ENCODE measurements at places on chromosomes 11 and 22.

DNA sequence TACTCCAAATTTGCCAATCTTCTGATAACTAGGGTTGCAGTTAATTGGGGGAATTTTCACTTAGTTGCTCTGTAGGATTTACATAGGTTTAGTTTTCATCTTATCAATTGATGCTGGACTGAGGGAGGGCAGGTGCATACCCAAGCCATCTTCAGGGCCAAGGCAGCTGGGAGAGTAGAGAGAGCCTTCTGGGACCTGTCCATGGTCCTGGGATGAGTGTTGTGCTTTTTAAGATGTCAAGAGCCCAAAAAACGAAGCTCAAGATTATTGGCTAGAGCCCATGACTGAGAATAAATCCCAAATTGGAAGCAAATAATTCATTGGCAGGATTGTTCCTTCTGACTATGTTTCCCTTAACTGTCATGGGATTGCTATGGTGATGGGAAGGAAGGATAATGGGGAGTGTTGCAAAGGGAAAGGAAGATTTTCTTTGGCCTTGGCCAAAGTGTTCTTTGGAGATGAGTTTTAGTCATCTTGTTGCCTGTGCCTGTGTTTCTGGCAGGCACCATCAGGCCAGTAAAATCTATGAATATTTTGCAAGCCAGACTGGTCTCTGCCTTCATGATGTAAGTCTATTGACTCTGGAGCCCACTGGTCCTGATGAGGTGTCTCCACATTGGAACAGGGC lies 4.5 kb downstream of the SLC22A6 start:
- no peak for DNase-seq

DNA sequence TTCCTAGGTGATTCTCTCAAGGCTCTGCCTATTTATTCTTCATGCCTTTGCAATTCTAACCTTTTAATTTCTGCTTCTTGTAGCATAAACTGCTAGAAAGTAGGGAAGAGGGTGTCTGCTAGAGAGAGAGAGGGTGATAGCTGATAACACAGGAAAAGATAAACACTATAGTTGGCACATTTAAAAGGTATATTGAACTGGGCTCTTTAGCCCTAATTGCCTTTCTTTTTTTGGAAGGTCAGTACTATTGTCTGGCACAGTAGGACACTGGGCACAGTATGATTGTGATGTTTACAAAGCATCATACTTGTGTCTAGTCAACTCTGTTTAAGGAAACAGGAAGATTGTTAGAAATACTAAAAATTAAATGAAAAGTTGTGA lies 33.3 kb downstream of the TEAD1 start:
- peak; percentile 81 for DNase-seq

- no peak for DNase-seq
These were observed 67.0 kb upstream of the TBCEL start for GRCh38 chr11:120956710-120957495.

DNA sequence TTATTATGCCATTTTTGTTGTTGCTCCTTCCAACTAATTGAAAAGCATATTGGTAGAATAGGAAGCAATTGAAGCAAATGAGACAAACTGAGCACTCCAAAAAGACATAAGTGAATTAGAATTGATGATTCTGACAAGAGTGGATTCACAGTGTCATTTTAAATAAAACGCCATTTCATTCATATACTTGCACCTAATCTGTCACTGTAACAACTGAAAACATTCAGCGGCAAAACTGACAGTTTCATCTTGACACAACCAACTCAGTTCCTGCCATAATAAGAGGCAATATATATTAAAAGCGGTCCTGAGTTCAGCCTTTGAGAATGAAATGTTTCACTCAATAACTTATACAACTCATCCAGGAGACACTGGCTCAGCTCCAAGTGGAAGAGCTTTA lies 306.8 kb downstream of the CNTN5 start:
- no peak for DNase-seq

GRCh38 chr11:100932474-100933100 lies 197.0 kb downstream of the PGR start:
- DNase-seq, result peak; percentile 45

GRCh38 chr11:61325649-61326414 lies 7.1 kb downstream of the DDB1 start:
- no peak for DNase-seq

DNA sequence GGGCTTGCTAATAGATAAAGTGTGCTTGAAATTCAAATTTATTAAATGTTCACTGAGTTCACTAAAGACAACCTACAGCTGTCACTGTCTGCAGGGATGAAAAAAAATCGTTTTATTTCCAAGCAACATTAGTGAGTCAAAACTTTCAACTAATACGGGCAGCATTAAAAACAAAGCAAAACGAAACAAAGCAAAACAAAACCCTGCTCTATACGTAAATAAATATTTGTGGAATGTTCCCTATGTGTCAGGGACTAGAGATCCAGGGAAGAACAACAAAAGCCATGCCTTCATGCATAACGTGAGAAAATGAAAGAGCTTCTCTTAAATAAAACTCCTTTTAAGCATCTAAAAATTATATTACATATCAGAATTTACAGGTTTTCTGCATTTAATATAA lies 553 bp downstream of the NAALAD2 start:
- DNase-seq, result no peak

DNA sequence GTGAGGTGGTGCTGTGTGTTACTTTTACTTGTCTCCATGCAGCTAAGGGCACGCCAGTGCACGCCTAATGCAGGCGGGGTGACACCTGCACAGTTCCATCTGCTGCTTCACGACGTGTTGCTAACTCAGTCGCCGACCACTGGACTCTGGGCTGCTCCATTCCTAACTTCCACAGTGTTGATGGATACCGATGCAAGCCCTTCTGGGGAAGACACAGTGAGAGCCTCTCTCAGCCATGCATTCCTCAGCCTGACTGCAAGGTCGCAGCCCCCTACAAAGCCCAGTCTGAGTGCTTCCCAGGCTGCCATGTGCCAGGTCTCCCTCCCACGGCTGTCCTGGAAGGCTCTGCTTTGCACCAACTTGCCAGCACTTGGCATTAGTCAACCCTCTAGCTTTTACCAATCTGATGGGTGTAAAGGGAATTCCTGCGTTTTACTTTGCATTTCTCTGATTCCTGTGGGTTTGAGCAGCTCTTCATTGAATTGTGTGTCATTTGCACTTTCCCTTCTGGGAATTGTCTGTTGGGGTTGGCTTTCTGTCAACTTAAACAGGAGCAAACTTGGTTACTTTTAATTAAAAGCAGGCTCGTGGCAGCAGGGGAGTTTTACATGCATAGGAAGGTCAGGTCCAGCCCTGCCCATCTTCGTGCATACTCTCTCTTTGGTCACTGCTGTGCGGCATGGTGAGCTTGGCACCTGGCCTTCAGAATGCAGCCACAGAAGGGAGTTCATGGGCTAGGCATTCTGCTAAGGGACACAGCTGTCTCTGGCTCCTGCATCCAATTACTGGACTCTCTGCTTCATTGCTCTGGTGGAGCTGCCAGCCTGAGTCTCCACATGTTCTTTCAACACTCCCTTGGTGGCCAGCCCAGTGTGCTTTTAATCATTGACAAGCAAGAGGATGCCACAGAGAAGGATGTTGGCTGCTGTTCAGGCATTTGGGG lies 34.6 kb upstream of the SHANK2 start:
- peak; percentile 31 for DNase-seq

- no peak for DNase-seq
These were observed 41.7 kb downstream of the KIAA1671 start for GRCh38 chr22:24994070-24994763.

GRCh38 chr11:112968941-112969713 lies 7.9 kb downstream of the NCAM1 start:
- no peak for DNase-seq

GRCh38 chr11:28618416-28618815 lies 510.2 kb downstream of the METTL15 start:
- DNase-seq, result no peak

GRCh38 chr22:44111562-44112155 lies 69.1 kb upstream of the PARVG start:
- DNase-seq, result no peak

DNA sequence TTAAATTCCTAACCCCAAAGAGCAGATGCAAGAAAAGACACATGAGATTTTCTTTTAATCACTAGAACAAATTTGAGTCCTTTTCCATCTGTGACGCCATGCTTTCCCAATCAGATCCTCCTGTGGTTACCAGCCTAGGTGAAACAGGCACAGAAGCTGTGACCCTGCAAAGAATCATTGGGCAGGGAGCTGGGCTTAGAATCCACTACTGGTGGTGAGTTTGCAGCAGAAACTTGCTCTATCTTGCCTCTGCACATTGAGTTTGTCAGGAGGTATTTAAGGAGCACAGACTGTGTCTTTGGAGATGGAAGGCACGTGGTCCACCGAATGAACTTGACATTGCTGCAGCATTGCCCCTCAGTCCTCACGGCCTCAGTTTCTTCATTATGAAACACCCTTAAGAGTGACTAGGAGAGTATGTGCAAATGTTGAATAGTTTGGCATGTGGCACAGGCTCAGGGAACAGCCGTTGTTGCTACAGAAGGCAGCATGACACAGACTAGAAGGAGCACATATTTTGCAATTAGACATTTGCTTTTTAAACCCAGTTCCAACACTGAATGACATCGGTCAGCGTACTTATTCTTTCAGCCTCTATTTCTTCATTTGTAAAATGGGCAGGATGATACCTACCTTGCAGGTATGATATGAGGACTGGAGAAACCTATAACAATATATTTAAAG lies 127.6 kb downstream of the DBX1 start:
- DNase-seq, result no peak

GRCh38 chr11:19077965-19078364 lies 17.4 kb upstream of the MRGPRX2 start:
- DNase-seq, result no peak

GRCh38 chr22:37169947-37170688 lies 17.9 kb downstream of the C1QTNF6 start:
- DNase-seq, result no peak

- DNase-seq, result no peak
These were observed 342.3 kb downstream of the LARGE1 start for GRCh38 chr22:33577862-33578411.

GRCh38 chr11:70387564-70387963 lies 10.8 kb upstream of the CTTN start:
- no peak for DNase-seq

GRCh38 chr11:97979741-97980140 lies 1041.0 kb upstream of the CNTN5 start:
- DNase-seq, result no peak

DNA sequence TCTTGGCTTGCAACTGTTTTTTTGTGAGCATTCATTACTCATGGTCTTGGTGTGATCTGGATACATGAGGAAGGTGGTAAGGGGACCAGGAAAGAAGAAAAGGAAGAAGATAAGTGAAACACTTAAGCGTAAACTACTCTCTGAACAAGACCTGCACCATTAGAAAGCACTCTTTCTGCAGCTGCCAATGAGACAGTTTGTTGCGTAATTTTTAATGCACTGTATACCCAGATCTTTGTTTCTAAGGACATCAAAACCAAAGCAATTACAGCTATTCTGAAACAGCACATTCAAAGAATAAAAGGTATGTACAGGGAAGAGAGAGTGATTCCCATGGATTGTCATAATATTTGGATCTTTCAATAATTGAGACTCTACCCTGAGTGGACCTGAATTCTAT lies 147.4 kb downstream of the BLID start:
- DNase-seq, result no peak

DNA sequence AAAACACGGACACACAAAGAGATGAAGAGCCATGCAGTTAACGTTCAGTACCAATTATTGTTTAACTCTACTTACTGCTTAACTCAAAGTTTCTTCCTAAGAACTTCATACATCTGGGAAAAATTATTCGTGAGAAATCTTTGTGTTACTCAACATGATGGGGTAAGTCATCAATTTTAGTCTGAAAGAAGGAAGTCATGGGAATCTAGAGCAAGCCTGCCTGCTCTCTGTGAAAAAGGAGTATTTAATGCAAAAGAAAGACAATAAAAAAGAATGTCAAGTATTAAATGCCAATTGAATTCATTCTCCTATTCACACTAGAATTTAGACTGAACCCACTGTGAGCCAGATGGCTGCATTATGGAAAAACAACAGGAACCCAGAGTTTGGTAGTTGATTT lies 16.0 kb downstream of the TMEM123 start:
- no peak for DNase-seq

DNA sequence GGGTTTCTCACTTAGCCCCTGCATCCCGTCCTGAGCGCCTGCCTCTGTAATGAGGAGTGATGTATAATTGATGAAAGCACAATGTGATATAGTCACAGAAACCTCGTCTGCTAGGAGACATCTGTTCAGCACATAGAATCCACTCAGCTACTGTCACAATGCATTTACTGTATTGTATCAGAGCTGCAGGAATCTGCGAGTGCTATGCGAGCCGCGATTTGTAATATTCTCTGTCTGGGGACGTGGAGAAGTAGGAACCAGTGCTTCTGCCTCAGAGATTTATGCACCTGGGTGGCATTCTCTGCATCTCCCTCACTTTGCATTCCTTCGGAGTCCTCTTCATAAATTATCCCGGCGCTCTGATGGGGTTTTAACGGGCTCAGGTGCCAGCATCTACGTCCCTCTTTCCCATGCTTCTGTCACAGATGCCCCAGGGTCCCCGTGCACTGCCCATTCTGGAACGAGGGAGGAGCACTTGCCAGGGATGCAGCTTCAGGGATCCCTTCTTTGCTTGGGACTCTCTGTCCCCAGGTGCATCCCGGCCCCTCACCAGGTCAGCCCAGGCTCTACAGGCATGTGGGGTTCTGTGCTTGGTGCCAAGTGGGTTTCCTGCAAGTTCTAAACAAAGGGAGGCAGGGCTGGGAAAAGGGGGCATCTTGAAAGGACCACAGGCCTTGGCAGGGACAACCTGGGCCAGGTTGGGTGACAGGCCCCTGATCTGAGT lies 205.5 kb downstream of the DSCAML1 start:
- DNase-seq, result no peak

DNA sequence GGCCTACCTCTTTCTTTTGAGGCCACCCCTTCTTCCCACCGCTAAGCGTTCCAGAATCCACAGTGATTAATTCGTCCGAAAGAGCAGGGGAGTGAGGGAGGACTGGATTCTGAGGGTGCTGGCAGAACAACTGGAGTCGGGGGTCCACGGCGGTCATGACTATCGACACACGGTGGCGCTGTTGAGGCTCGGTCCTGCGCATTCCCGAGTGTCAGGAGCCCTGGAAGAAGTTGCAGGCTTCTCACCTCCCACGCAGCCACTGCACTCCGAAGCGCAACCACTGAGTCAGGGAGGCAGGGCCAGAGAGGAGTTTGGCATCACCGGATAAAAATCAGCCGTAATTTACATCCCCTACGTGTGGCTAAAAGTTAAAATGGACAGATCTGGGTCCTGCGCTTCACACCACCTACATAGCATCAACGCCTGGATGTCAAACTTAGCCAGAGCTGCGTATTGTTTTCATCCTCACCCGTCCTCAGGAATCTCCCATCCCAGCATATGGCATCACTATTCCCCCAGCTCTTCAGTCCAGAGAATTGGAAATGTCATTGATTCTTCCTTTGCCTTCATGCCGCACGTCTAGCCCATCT lies 10.7 kb upstream of the CTSF start:
- DNase-seq, result peak; percentile 60

GRCh38 chr11:77418971-77419597 lies 54.8 kb downstream of the PAK1 start:
- DNase-seq, result no peak

DNA sequence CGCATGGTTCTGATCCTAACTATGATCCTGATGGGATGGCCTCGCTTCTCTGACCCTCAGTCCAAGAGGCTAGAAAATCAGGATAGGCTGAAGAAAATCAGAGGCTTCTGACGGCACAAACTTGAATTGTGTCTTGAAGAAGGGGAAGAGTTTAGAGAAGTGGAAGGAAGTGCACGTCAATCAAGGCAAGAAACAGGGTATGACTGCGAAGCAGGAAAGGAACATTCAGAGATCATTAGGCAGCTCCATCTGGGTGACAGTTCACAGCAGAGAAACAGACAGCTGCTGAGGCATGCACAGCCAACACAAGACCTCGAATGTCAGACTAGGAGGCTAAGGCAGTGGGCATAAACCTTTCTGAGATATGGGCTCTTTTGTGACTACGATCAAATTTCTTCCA lies 29.3 kb downstream of the CLPB start:
- no peak for DNase-seq

All from NCI-H1092 treated with DMSO at 0.1 percent for 48 hours (cell line).